B cell (primary cell): ENCODE measurements at places on chromosomes 11 and 22.
A peak's percentile ranks its signal among the peaks of the same experiment; 100 is the strongest.

DNA sequence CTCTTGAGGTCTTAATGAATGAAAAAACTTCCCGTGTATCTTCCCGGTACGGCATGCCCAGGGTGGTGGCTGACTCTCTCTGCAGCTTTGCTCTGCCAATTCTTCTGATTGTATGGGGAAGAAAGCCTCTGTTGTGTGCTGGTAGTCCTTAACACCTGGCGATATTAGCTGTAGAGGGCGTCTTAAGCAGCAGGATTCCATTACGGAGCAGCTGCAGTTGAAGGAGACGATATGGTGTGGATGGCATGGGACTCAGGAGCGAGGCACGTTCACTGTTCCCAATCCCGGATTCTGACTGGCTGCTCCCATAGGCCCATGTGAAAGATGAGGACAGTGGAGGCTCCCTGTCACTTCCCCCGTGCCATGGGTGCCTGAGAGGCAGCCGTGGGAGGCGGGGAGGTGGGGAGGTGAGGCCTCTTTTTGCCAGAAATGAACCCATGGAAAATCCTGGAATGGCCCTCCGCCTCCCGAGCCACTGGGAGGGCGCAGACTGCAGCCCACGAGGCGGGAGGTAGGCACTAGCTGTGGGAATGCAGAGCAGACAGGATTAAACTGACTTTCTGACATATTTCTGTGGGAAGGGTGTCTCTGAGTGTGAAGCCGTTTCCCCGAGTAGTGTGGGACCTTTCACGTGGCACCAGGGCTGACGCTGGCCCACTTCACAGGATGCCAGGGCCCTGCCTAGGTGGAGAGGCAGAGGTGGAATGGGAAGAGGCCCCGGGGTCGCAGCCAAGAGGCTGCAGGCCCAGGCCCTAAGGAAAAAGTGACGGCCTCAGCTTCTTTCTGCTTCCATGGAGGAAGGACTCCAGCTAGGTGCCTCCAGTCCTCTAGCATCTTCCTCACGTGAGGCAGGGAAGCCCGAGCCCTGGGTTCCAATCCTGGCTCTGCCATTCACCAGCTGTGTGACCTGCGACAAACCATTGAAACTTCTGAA lies 121.4 kb upstream of the CD82 start:
- DNase-seq = no peak

GRCh38 chr11:69666752-69667536 lies 8.2 kb downstream of the LTO1 start:
- no peak for DNase-seq

DNA sequence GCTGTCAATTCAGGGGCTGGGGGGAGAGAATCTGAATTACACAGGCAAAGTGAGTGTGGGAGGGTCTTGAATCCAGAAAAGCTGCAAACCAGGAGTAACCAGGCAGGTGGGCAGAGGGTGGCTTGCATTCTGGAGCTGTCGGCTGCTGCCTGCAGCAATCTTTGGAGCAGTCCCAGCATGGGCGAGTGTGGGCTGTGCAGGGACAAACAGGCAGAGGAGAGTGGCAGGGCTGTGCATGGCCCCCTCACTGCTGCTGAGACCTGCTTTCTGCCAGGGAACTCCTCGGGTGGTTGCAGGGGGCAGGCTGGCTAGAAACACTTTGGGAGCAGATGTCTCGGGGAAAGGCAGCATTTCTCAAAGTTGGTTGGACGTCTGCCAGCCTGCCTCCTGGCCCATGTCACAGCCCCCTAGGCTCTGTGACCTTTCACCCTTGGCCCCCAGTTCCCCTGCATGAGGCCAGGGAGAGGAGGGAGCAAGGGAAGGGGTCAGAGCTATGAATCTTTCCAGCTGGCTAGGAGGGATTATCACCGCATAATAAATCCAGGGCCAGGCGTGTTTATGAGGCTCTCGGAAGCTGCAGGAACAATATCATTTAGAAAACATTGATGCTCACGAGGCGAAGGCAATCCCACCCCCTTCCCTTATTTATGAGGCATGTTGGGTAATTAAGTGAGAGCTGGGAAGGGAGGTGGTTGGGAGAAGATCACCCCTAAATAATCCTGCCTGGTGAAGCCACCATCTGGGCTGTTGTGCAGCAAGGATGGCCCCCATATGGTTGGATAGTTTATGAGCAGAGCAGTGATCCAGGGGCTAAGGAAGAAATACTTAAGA lies 212.3 kb upstream of the NCAM1 start:
- no peak for DNase-seq

DNA sequence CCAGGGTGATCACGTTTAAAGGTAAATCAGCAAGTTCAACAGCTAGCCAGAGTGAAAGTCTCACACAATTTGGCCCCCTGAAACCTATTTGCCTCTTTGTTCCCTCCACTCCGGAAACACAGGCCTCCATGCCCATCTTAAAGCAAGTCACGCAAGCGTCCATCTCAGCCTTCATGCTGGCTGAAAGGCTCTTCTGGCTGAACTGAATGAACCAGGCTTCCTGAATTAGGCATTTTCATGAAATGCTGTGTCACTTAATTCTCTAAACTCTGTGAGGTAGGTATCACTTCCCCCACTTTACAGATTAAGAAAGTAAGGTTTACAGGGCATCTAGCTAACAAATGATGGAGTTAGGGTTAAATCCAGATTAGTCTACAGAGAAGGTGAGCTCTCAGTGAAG lies 1.4 kb downstream of the SLC25A17 start:
- peak; percentile 26 for DNase-seq

GRCh38 chr11:110198031-110198729 lies 98.2 kb downstream of the RDX start:
- DNase-seq = no peak

- DNase-seq = no peak
Observed at GRCh38 chr11:134398079-134398444, 14.0 kb downstream of the B3GAT1 start.

DNA sequence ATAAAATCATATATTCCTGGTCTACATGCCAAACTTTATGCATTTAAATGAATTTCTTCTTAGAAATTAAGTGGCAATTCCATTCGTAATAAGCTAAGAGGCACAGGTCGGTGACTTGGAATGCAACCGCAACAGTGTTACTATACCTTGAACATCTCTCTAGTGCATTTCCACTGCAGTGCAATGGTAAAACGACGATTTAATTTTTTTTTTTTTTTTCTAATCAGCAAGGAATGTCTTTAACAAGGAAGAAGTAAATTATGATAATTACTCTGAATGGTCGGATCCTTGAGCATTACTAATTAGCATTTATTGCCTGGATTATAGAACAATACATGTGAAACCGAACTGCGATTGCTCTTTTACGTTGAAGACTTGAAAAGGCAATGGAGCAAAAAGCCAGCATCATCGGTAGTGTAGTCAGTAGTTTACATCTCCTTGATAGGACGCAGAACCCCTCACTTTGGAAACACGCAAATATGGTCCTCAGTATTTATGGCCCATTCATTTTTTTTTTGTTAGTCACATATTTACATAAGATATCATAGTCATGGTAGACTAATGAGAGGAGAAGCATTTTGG lies 20.2 kb downstream of the BLID start:
- DNase-seq = no peak

GRCh38 chr22:30439836-30440235 lies 14.3 kb downstream of the MTFP1 start:
- DNase-seq = no peak

DNA sequence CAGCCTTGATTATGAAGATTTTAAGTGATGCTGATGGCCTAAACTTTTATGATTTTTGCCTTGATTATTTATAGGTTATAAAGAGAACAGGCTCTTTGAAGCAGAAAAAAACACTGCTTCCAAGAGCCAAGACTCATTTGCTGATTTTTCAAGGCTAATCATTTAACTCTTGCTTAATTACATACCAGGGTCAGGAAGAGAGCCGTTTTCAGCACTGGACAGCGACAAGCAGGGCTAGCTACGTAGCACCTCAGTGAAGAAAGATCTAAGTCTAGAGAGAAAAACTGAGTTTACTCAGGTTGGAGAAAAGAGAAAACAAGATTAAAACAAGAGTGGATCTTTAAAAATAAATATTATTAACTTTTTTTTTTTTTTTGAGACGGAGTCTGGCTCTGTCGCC lies 615.4 kb upstream of the B3GAT1 start:
- DNase-seq = no peak

DNA sequence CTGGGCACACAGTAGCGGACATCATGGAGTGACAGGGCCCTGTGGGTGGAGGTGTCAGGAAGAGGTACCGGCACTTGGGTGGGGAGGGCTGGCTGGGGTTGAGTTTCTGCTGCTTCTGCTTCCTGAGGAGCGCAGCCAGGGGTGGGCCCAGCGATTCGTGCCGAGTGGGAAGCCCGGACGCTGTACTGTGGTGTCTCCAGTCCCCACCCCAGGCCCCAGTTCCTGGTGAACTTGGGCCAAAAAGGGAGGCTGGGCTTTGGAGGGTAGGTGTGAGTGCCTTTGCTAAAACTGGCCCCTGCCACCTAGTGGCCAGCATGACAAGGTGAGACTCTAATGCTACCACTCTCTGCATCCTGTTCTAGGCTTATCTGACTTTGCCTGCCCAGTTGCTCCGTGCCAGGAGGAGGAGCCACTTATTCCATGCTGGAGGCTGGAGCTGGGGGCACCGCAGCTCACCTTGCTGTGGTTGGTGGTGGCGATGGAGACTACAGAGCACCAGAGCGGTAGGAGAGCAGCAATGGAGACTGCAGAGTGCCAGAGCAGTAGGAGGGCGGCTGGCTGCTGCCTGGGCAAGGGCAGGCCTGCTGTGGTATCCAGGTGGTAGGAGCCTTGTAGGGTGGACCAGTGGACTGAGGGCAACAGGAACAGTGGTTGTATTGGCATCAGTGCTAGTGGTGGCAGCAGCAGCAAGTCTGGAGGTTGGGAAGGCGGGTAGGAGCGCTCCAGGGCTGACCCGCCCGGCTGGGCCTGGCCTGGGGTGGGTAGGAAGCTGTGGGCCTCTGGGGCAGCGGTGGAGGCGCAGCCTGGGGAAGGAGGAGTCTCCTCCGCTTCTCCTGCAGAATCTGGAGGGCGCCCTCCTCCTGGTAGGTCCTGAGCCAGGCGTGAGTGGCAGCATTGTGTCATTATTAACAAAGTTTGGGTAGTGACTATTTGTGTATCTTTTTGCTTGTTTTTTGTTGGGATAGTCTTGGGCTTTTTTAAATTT lies 2.2 kb upstream of the RFPL2 start:
- DNase-seq = peak; percentile 45

GRCh38 chr11:112831969-112832766 lies 129.1 kb upstream of the NCAM1 start:
- no peak for DNase-seq

- DNase-seq = peak; percentile 61
Observed at GRCh38 chr11:27698872-27699241, 1.4 kb downstream of the BDNF start.

DNA sequence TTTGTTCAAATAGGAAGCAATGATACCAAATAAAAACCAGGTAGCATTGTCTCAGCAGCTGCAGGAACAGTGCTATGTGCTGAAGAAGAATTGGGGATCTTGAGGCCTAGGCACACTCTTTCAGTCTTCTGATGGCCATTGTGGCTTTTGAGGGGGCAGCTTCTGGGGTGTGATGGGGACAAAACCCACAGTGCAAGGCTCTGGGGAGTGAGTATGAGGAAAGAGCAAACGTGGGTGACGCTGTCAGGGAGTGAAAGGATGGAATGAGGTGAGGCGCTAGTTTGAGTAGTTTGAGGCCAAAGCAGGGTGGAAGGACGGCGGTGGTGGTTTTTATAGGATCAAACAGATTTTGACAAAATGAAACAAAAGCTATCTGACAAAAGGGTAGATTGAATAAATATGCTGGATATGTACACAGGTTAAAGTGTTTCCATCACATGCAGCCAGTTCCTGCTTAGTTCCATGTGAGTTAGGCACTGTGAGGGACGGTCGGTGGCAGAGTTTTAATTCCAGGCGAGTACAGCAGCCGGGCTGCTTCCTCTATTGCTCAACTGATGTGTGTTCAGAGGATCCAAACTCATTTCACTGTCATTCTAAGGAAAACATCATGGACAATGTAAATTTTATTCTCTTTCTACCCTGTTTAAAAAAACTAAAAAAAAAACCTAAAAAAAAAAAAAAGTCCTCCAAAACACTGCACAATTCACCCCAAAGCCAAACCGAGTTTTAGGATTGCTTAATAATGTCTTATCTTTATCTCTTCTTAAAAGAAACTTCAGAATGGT lies 18.9 kb downstream of the ADAMTS15 start:
- DNase-seq = no peak

DNA sequence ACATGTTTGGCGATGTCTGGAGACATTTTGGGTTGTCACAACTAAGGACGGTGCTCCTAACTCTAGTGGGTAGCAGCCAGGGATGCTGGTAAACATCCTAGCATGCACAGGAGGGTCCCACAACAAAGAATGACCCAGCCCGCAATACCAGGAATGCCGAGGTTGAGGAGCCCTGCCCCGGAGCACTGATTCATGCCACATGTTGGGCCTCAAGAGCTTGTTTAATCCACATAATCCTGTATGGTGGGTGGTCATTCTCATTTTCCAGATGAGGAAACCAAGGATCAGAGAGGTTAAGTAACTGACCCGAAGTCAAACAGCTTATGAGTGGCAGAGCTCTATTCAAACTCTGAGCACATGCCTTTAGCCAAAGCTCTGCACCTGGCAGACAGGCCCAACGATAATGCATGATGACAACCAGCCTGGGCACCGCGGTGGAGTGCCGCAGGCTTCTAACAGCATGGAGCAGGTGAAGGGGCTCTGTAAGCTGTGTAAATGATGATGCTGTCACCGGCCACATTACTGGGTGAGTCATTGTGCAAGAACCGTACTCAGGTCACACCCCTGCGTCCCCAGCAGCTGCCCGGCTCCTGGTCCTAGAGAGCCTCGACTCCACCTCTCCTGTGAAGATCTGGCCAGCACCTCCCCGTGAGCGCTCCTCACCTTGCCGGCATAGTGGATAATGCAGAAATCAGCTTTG lies 58.6 kb downstream of the APOL1 start:
- DNase-seq = no peak

DNA sequence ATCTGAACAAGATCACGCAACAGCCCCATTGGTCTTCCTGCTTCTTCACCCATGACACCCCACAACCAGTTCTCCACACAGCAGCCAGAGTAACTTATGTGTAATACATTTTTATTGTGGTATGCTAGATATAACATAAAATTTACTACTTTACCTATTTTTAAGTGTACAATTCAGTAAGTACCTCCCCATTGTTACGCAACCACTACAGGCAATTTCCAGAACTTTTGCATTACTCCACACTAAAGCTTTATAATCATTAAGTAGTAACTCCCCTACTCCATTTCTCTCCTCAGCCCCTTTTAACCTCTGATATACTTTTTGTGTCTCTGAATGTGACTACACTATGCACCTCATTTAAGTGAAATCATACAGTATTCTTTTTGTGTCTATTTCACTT lies 575.4 kb upstream of the CADM1 start:
- DNase-seq = no peak

DNA sequence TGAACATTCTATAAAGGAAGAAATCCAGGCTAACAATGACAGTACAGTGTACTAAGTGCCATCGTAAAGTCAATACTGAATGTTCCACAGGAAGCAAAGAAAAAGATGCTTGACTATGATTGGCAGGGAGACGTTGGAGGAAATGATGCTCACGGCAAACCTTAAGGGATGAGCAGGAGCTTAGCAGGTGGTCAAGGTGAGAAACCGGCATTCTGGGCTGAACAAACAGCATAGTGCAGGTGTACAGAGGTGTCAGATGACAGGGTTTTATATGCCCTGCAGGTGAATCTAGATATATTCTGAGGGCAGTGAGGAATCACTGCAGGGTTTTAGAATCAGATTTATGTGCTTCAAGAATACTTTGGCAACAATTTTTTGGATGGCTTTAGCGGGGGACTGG lies 85.3 kb upstream of the HEPHL1 start:
- no peak for DNase-seq
